ENCODE measurements at places on chromosomes 2 and 18. TPM values are rescaled to one million over a fixed set of nuclear protein-coding genes. Genes with fewer than 3 reads are reported as not detected.

Gene SYT4
- 0.60 TPM for total RNA-seq

Gene UGT1A5
- not detected for total RNA-seq

Gene DSG4
- not detected for total RNA-seq

Gene CNDP1
- 0.13 TPM for total RNA-seq

Gene BMP10
- not detected for total RNA-seq

DNA sequence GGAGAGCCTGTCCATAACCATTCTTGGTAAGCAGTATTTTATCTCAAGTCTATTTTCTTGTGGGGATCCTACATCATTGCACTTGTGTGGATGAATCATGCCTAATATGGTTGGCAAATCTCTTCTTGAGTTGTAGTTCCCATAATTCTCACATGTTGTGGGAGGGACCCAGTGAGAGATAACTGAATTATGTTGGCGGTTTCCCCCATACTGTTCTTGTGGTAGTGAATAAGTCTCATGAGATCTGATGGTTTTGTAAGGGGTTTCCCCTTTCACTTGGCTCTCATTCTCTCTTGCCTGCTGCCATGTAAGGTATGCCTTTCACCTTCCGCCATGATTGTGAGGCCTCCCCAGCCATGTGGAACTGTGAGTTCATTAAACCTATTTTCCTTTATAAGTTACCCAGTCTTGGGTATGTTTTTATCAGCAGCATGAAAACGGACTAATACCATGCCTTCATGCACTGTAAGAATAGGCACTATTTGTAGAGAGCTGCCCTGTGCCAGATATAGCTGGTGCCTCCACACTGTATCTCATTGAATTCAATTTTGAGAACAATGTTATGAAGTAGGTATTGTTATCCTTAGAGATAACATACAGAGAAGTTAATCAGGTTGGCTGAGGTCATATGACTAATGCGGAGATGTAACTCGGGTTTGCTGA lies 148.3 kb downstream of the PLCL1 start:
- DNase-seq: no peak

DNA sequence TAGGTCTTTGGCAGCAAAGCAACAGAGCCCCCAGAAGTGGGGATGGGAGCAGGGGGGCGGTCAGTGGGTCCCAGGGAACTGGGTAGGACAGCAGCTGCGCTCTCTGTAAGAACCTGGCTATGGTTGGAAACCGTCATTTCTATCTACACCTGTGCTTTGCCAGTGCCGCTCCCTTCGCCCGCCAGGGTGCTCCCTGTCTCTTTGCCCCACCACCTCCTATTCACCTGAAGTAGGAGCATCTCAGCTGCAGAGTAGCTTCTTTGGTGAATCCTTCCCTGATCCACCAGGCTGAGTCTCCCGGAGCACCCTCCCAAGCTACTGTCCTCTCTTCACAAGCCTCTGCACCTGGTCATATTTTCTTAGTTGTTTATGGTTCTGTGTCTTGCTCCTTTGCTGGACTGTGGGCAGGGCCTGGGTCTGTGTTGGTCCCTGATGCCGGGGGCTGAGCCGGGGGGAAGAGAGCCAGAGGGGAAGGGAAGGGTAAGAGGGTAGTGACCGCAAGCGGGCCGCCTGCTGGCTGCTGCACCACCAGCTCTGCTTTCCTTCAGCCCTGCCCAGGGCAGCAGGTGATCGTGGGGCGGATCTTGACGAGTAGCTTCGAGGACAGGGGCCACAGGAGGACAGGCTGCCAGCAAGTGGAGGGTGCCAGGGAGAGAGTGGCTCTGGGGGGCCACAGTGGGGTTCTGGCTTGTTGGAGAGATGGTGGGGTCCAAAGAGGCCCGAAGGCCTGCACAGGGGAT lies 45.2 kb downstream of the INPP5D start:
- no peak for DNase-seq

- DNase-seq: no peak
These were observed 48.0 kb downstream of the MGAT5 start for GRCh38 chr2:134301928-134302260.

DNA sequence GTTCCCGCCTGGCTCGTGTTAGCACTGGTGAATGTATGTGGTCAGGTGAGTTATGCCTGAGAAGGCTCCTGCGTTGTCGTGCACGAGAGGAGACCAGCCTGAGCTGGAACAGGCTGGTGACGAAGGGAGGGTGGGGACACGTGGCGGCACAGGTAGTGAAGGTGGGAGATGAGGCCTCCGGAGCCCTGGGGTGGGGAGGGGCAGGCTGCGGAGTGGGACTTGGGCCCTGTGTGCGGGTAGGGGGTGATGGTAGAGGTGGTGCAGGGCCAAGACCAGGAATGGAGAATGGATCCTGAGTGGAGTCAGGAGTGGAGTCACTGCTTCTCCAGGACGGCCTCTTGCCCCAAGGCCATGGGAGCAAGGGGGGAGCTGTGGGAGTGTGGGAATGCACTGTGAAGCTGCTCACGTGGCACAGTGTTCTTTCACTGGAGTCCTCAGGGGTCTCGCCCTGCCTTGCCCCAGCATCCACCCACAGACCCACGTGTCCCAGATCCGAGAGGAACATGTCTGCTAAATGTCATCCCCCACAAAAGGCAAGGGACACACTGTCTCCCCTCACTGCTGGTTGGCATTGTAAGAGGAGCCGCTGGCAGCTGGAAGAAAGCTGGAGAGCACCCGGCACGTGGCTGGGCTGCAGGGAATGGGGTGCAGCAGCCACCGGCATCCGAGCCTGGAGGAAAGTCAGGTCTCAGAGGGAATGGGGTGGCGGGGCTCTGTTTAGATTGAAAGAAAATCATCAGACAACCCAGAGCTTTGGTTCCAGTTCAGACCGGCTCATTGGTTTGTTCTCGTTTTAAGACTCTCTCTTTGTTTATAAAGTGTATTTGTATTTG lies 63.7 kb downstream of the CYP26B1 start:
- DNase-seq: no peak

GRCh38 chr2:19178175-19178574 lies 180.2 kb downstream of the OSR1 start:
- no peak for DNase-seq

- DNase-seq: no peak
These were observed 296.9 kb downstream of the KCNJ3 start for GRCh38 chr2:154995361-154995760.

DNA sequence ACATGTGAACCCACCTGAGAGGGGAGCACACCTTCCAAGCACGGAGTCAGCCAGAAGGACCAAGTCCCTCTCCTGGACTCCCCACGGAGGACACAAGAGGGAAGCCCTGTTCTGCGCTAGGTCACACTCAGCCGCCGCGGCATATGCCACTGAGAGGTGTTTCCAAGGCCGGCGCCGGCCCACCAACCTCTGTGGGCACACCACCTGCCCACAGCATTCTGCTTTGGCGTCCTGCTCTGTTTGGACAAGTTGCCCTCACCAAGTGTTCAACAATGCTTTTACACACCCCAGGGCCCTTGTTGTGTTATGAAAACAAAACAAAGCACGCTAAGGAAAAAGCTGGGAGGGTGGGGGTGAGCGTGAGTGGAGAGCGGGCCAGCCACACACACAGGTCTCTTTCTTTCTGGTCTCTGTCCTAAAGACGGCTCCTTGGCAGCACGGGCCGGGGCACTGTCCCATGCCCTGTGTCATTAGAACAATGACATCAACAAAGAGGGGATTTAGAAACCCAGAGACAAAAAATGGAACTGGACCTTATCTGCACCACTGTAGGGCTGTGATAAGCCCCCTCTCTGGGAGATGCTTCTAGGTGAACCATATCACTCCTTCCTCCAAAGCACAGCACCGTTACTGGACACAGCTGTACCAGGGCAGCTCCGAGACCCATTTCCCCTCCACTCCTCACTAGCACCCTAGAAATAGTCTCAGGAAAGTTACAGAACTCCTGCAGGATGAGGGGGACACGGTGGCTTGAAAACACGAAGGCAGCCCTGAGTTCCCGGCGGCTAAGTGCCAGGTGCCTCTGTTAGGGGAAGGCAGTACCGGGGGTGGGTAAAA lies 17.0 kb downstream of the SMAD7 start:
- peak; percentile 46 for DNase-seq

- no peak for DNase-seq
These were observed 533.4 kb upstream of the ID2 start for GRCh38 chr2:8148260-8149006.

DNA sequence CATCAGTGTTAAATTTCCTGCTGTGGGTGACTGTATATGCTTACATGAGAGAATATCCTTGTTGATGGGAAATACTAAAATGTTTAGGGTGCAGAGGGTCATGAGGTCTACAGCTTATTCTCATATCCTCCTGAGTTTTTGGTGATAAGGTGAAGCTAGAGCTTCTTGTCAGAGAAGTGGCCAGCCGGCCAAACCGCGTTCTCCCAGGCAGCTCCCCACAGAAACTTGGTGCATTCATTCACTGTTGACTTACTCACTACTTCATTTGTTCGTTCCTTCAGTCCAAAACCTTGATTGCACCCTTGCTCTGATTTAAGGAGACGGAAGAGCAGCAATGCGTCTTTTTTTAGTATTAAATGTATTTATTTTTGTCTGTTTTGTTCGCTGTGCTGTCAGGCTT lies 8.7 kb downstream of the SNED1 start:
- DNase-seq: no peak

DNA sequence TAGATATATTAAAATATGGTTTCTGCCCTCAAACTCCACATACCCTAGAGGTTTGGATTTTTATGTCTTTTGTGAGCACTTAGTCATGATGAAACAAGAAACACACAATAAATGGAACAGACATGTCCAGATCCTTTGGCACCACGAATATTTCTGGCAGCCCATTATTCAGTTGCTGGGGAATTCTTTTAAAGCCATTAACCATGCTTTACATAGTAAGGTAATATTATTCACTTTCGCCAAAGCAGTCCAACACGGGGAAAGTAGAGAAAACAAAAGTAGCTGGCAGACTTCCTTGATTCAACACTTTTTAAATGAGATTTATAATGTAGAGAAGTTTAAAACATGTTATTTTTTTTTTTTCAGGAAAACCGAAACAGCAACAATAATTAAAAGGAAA lies 235.4 kb downstream of the PIEZO2 start:
- no peak for DNase-seq

DNA sequence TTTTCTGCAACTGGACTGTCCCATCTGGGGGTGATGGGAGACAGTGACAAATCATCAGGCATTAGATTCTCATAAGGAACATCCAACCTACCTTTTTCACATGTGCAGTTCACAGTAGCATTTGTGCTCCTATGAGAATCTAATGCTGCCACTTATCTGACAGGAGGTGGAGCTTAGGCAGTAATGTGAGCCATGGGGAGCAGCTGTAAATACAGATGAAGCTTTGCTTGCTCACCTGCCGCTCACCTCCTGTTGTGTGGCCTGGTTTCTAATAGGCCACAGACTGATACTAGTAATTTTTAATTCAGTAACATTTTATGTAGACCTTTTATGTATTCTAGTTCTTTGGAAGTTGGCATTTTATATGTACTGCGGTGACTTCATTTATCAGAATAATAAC lies 180.1 kb upstream of the SPOPL start:
- DNase-seq: no peak

- DNase-seq: no peak
These were observed 39.7 kb upstream of the KCNE4 start for GRCh38 chr2:223012291-223012690.

GRCh38 chr2:119544075-119544938 lies at the start of gene CFAP221:
Gene CFAP221 (plus strand): TSS chr2:119544449. CDS start chr2:119546132, 1,683 bp downstream.
- DNase-seq: peak; percentile 75

DNA sequence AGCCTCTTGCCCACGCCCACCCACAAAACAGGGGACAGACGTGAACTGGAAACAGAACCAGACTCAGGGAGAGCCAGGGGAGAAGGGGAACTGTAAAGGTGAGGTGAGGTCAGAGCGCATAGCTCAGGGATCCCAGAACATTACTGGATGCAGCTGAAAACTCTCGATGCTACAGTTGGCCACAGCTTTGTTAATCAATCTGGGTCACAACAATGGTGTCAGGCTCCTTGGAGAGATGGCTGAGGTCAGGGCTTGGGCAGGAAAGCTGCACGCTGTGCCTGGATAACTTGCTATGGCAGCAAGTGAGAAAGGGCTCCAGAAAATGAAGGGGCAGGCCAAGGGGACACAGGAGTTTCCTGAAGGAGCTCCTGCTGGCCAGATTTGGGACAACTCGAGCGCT lies 263.3 kb downstream of the TFCP2L1 start:
- DNase-seq: no peak

- DNase-seq: no peak
These were observed 8.6 kb downstream of the KANSL1L start for GRCh38 chr2:210162466-210163124.

GRCh38 chr2:235611349-235611748 lies 117.5 kb downstream of the AGAP1 start:
- no peak for DNase-seq
